ENCODE measurements at places on chromosomes 4 and X.

GRCh38 chr4:74309223-74309622 is 953 bp downstream of the EPGN start:
- DNase-seq, result no peak

DNA sequence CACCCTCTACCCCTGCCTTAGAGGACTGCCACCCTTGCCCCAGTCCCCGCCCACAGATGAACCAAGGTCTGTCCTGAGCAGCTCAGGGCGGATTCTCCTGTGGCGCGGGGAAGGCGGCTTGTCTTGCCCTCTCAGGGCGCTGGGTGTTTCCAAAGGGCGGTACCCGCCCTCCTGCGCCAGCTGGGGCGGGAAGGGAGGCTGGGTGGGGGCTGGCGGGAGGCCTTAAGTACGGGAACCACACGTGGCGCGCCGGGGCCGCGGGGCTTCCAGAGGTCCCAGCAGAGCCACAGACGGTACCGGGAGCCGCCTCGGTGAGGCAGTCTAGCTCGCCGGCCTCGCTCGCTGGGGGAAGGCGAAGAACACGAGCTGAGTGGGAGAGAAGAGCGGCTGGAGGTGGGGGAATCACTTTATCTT is 361.1 kb downstream of the MID1IP1 start:
- peak; percentile 44 for DNase-seq

DNA sequence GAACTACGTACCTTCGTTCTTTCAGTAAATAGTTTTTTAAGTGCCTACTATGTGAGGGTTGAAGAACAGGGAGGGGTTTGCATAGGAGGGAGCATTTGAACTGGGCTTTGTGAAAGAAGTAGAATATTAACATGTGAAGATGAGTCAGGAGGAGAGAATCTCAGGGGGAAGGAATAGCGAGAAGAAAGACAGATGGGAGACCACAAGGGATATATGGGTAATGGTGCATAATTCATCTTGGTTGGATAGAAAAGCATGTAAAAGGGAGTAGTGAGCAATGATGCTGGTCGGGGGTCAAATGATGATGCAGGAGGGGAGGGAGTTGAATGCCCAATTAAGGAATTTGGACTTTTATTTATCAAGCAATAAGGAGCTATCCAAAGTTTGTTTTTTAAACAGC is 52.7 kb downstream of the TMEM164 start:
- DNase-seq, result peak; percentile 34

- DNase-seq, result no peak
Observed at GRCh38 chr4:161208564-161208963, 955.2 kb downstream of the FSTL5 start.

GRCh38 chr4:3789587-3789986 is 23.4 kb downstream of the ADRA2C start:
- no peak for DNase-seq

GRCh38 chr4:102324730-102325129 is 20.6 kb downstream of the SLC39A8 start:
- no peak for DNase-seq
